ENCODE measurements at places on chromosomes 5 and 9.

- DNase-seq, result peak; percentile 18
Observed at GRCh38 chr9:79471580-79472543, 99.9 kb upstream of the TLE4 start.

- no peak for DNase-seq
Observed at GRCh38 chr5:151093476-151093889, 12.6 kb upstream of the TNIP1 start.

GRCh38 chr5:7597059-7597642 lies 201.2 kb downstream of the ADCY2 start:
- no peak for DNase-seq

DNA sequence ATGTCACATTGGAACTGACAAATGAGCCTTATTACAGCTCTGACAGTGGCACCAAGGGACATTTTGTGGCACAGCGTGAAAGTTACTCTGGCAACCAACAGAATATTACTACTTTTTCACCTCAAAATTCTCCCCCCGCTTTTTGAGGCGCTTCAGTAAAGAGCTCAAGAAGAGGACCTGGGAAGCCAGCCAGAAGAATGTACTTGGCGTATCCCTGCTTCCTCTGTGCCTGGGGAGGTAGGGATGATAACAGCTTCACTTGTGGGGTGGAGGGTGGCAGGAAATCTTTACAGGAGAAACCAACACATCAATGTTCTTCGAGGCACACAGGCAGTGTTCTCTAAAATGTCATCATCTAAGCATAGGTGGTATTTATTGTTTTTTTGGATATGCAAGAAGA lies 624.1 kb downstream of the NR2F1-AS1 start:
- DNase-seq, result no peak

DNA sequence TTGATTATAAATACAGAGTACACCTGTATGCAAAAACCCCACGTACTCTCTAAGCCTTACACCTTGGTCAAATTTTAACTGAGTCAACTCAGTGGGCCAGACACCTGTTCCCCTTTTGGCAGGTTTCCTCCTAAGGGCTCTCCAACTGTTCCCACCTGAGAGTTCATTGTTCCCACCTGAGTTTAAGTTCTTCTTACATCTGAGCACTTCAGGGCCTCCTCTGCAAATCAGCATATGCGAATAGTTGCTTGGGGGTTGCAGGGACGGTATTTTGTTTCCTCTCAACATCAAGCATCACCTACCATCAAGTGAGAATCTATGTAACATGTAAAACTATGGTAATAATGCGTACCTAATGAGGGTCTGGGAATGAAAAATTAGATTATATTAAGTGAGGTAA lies 300.0 kb downstream of the PIK3R1 start:
- no peak for DNase-seq
